ENCODE measurements at places on chromosomes 6 and 20.

- no peak for DNase-seq
Measured at GRCh38 chr6:129030215-129030614, 147.3 kb downstream of the LAMA2 start.

- DNase-seq = no peak
Measured at GRCh38 chr6:29553268-29554057, 6.1 kb downstream of the UBD start.

GRCh38 chr6:53119772-53120409 lies 28.8 kb downstream of the GCM1 start:
- DNase-seq = no peak

DNA sequence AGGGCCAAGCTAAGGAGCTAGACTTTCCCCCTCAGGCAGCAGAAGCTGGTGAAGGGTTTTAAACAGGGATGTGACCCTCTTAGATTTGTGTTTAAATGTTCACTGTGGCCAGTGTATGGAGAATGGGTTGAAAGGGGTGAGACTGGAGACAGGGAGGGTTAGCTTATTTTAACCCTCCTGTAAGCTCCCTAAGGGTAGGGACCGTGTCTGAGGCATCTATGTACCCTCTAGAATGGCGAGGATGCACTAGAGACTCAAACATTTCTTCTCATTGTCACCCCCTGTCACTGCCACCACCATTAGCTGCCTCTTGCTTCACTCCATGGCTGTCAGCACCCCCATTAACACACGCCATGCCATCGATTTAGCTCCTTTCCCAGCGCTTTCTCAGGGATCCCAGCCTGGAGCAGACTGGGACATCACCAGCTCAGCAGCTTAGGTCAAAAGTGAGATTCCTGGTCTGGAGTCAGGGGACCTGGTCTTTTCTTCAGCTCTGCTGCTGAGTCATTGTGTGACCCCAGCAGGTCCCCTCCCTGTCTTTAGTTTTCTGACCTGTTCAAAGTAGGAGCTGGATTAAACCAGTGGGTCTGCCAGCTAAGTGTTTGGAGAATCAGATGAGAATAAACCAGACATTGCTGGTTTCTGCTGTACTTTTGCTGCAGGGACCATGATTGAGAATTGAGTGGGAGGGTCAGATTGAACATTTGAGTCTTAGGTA lies 1.1 kb upstream of the SLC22A7 start:
- no peak for DNase-seq

- peak; percentile 54 for DNase-seq
Measured at GRCh38 chr20:19976595-19977372, 40.4 kb upstream of the NAA20 start.

DNA sequence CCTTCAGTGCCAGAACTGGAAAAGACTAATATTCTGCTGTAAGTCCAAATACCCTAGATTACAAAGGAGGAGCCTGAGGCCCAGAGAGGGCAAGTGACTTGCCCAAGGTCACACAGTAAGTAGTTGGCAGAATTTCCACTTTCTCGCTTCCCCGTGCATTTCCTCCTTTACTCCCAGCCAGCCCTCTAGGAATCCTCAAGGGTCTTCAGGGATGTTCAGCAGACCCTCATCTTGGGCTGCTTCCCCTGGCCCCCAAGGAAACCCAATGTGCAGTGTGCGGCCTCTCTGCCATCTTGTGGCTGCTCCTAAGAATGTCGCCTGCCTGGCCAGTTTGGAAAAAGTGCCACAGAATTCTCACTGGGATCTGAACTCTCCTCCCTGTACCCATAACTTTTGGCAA lies 217.7 kb upstream of the LRFN2 start:
- no peak for DNase-seq

DNA sequence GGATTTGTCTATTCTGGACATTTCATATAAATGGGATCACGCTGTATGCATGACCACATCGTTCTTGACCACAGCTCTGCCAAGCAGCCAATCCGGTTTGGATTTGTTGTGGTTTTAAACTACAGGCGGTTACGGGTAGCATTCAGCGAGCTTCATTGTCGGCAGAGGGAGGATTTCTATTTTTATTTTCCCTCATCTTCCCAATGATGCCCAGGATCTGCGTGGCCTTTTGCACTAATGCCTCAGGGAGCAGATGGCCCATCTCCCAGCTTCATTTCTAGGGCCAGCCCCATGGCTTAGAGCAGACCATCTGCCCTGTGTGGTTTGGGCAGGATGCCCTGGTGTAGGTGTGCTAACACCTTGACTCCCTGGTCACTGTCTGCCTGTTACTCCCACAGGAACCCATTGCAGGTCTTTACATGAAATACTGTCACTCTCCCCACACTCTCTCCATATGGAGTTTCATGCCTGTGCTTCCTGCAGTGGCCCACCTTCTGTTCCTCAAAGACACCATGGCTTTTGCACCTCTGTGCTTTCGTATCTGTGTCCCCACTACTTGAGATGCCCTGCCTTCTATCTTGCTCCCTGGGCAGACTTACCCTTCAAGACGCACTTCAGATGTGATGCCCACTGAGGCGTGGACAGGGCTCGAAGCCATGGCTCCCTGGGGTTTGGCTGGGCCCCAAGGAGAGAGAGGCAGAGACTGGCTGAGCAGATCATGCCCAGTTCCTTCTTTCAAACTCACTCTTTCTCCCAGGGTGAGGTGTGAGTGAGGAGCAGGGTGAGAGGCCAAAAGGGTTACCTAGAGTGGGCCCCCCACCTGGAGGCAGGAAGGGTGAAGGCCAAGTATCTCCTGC lies 26.0 kb downstream of the SDCBP2 start:
- DNase-seq = no peak

- DNase-seq = no peak
Measured at GRCh38 chr20:38196592-38196991, 31.5 kb upstream of the TGM2 start.

GRCh38 chr20:40916276-40916675 lies 112.3 kb upstream of the TOP1 start:
- DNase-seq = no peak

DNA sequence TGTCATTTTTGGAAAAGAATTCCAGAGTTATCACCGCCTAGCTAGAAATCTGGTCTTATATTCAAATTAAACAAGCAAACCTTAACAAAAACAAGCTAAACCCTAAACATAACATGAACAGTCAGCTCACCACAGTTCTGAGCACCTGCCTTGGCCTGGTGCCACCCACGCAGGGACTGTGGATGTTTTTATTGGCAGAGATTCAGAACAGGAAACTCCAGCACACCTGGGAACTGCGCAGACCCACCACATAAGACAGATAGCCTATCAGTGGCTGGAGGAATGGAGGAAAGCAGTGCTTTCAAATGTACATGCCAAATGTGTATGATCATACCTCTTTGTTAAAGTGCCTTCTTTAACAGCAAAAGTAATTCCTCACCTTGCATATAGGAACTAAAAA lies 8.9 kb downstream of the SLC16A10 start:
- no peak for DNase-seq

- DNase-seq = no peak
Measured at GRCh38 chr6:48764286-48765044, 653.5 kb upstream of the PTCHD4 start.
